ENCODE measurements at places on chromosomes 5 and 9. TPM values are rescaled to one million over a fixed set of nuclear protein-coding genes. Genes with fewer than 3 reads are reported as not detected.

The GABRA6 gene
- total RNA-seq, result not detected

The NKD2 gene
- 2.4 TPM for total RNA-seq

The TIMD4 gene
- total RNA-seq, result 0.71 TPM

DNA sequence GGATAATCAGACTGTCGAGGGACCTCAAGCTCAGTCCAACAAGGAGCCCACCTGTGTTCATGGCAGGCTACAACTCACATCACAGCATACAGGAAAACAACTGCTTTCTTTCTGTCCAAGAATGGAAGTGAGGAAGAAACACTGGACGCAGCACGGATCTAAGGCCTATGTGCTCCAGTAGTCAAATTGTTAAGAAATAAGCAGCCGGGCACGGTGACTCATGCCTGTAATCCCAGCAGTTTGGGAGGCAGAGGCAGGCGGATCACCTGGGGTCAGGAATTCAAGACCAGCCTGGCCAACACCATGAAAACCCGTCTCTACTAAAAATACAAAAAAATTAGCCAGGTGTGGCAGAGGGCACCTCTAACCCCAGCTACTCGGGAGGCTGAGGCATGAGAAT is 427.8 kb downstream of the BNC2 start:
- DNase-seq, result no peak

The ARHGEF39 gene
- 0.44 TPM for total RNA-seq
